ENCODE measurements at places on chromosomes 3 and 15.
A peak's percentile ranks its signal among the peaks of the same experiment; 100 is the strongest.

DNA sequence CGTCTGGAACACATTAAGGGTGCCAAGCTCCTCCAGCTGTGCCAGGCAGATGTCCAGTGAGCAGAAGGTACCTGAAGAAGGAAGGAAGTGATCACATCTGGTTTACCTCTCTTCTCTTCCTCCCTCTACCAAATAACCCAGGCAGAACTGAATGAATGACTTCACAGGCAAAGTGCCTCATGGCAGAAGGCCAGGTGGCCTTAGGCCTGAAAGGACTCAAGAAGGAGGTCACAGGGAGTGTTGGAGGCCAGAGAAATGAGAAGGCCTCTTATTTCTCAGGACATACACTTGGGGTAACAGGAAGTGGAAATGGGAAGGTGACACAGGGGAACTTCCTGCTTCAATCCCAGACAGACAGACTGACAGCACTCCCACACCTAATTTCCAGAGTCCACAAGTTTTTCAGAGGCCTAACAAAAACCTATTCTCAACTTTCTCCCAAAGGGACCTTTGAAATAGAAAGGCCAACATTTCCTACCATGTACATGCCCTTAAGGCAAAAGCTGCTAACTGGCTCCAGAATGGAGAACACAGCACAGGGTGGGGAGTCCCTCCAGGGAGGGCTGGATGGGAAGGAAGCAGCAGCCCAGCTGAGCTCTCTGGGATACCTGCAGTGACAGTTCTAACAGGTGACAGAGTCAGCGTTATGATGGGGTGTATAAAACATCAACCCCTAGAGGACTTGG is 17.6 kb upstream of the SIN3A start:
- DNase-seq: no peak

DNA sequence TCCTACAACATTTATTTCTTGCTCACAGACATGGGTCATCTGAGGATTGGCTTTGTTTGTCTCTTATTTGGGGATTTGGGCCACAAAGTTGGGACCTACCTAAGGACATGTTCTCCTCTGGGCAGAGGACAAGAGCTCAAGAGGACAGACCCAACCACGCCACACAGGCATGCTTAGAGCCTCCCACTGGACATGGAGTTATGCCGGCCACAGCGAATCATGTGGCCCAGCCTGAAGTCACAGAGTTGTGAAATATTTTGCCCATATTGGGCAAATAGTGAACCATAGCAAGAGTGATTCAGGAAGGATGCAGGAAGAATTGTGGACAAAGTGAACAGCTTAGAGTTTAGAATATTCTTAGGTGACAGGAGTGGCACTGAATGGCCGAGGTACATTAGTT is 9.9 kb downstream of the TRAK1 start:
- no peak for DNase-seq

GRCh38 chr15:87349181-87349580 is 907.4 kb downstream of the NTRK3 start:
- no peak for DNase-seq

DNA sequence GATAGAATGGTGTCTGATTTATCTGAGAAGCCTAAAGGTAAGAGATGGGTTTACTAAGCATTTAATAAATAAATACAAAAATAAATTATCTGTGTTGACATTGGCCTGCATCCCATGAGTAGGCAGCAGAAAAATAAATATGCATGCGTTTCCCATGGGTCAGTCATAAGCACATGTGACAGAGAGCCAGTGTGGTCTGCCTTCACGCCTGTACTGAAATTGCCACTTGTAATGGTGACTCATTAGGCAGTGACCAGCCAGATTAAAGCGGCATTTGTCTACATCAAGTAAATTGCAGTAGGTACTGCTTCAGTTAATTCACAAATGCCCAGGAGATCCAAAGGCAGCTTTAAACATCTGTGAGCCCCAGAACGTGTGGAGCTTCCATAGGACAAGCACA is 399.6 kb downstream of the NAALADL2 start:
- DNase-seq: no peak

DNA sequence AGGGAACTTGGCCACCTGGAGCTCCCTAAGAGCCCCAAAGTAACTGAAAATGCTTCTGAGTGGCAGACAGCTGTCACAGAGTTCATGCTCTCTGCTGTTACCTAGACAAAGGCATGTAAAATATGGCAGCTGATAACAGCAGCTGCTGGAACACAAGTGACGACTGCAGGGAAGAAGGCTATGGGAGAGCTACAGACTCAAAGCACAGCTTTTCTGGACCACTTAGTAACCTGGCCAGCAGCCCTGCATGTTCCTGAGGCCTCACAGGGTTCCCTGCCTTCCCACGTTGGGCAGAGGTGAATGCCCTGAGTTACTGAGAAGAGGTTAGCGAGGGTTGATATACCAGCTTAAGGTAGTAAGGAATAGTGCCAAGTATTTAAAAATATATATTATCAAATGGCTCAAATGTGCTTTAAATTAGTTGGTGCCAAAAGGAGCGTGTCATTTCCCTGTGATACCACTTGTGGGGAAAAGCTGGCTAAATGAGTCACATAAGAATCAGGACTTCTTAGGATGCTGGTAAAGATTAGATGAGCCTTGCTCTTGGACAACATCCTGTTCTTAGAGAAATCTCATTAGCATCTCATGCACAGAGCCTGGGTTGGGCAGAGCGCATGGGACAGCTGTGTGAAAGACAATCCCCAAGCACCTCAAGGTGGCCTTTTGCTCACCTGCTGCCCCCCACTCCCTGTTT is 76.4 kb upstream of the SCN5A start:
- DNase-seq: no peak

GRCh38 chr15:48250640-48251076 is 44.6 kb downstream of the SLC12A1 start:
- peak; percentile 57 for DNase-seq

DNA sequence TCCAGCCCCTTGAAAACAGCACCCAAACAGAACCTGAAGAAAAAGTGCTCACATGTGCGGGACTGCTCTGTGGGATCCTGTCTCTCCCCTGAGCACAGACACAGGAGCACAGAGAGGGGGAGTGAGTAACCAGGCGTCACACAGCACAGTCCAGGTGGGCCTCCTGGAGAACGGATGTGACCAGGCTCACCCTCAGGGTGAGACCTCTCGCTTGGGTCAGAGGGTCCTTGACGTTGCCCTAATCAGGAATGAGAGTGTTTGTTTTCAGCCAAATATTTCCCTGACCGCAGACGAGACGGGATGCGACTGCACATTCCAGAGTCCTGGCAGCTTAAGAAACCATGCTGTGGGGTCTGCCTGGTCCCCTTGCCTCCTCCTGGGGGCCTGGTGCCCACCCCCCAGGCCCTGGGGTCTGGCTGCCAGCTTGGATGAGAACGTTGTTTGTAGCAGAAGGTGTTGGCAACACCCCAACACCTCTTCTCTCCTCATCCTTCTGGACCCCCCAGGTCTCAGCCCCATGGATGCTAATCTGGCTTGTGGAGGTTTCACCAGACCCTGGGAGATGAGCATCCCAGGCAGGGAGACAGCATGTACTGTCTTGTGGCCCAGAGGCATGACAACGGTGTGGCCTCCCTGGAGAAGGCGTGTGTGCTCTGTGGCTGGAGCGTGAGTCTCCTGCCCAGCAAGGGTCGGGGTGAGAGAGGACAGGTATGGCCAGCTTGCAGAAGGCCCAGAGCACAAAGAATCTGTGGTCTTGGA is 42.1 kb upstream of the SLC6A6 start:
- no peak for DNase-seq

- no peak for DNase-seq
Observed at GRCh38 chr3:88195951-88196434, 46.2 kb downstream of the C3orf38 start.

DNA sequence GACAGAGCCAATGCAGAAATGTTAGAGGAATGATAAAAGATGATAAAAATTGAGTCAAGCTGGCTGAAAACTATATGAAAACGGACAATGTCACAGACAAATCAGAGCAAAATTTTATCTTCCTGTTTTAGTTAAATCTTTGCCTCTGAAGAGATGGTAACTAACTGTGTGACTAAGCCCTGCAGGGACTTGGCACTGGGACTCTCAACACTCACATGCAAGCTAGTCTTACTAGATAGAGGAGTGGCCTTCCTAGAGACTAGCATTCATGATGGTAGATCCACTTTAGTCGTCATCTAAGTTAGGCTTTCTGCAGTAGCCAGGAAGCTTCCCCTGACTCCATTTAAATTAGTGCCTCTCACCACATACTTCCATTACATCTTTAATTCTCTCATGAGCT is 4.1 kb downstream of the CCDC191 start:
- DNase-seq: no peak

GRCh38 chr3:171274222-171274621 is 186.0 kb downstream of the TNIK start:
- DNase-seq: no peak

DNA sequence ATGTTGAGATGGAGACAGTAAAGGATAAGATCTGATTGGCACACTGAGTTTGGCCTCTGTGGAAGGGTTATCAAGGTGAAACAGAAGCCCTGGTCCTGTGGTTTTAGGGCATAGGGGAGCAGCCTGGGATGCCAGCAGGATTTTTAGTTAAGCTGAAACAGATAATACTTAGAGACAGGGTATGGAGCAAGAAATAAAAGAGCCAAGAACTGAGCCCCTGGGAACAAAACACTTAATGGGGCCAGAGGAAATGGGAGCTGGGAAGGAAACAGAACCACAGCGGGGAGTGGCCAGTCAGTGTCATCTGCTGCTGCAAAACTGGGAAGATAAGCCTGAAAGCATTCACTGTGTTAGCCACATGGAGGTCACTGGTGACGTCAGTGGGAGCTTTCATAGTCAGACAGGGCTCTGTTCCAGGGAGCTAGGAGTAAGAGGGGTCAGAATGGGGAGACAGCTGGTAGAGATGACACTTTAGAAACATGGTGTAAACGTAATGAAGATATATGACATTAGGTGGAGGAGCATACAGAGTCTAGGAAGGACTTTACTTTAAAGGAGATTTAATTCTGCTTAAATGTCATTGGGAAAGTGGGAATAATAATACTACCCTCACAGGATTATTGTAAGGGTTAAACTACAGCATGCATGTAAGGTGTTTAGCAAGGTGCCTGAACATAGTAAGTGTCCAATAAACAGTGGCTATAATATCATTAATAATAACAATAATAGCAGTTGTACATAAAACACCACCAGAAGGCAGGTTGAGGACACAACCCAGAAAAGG is 172.7 kb upstream of the CTNNB1 start:
- DNase-seq: no peak

DNA sequence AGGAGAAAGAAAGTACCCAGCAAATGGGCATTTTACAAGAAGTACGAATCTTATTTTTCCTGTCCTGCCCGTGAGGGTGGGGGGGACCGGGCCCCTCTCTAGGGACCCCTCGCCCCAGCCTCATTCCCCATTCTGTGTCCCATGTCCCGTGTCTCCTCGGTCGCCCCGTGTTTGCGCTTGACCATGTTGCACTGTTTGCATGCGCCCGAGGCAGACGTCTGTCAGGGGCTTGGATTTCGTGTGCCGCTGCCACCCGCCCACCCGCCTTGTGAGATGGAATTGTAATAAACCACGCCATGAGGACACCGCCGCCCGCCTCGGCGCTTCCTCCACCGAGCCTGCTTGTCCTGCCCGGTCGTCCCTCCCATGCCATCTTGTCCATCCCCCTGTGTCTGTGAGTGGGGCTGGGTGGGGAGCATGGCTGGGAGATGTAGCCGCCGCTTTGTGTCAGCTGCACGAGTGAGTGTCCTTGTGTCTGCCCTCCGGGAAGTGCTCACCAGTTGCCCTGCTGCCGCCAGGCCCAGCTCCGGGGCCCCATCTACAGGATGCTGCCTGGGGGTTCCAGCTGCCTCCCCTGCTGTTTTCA is 9.7 kb upstream of the LMAN1L start:
- DNase-seq: no peak

GRCh38 chr3:8887435-8888300 is 75.6 kb downstream of the RAD18 start:
- DNase-seq: no peak

DNA sequence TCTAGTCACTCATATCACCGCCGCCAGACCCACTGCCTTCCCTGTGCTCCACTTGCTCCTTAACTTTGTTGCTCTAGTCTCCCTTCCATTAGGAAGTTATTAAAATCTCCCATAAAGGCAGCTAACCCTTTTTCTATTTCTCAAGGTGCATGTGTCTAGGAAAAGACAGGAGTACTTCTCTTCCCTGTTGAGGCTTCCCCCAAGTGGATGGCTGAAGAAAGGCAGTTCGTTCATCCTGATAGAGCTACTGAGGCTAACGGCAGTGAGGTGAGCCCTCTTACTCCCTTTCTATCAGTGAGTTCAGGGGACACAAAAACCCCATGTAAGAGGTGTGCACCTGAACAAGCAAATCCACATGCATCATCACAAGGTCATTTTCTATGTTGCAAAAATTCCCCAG is 397.8 kb downstream of the IGSF11 start:
- no peak for DNase-seq

DNA sequence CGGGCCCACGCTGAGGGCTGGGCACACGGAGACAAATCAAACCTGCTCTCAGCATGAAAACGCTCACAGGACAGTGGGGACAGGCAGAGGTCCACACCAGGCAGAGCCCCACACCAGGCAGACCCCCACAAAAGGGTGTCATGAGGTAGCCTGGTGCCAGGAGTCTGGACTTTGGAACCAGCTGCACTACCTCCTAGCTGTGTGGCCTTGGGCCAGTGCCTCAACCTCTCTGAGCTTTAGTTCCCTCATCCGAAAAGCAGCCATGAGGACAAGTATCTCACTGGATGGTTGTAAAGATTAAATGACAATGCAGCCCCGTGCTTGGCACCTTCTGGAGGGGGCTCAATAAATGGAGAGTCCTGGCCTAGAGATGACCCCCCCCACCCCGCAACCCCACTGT is 16.5 kb upstream of the CRABP1 start:
- DNase-seq: no peak

- DNase-seq: no peak
Observed at GRCh38 chr15:38636597-38636996, 72.0 kb upstream of the RASGRP1 start.

GRCh38 chr15:43881944-43882343 is 55.1 kb downstream of the WDR76 start:
- DNase-seq: no peak

- DNase-seq: peak; percentile 67
Observed at GRCh38 chr3:37453393-37454389, 279.3 kb upstream of the LRRFIP2 start.

GRCh38 chr15:45498701-45499100 is 23.9 kb downstream of the SLC30A4 start:
- no peak for DNase-seq

All from NCI-H510A treated with DMSO at 0.1 percent for 48 hours (cell line).